Breast epithelium (tissue), 4 donors: ENCODE measurements at places on chromosomes 12 and 14. TPM values are rescaled to one million over a fixed set of nuclear protein-coding genes. Genes with fewer than 3 reads are reported as not detected.

DNA sequence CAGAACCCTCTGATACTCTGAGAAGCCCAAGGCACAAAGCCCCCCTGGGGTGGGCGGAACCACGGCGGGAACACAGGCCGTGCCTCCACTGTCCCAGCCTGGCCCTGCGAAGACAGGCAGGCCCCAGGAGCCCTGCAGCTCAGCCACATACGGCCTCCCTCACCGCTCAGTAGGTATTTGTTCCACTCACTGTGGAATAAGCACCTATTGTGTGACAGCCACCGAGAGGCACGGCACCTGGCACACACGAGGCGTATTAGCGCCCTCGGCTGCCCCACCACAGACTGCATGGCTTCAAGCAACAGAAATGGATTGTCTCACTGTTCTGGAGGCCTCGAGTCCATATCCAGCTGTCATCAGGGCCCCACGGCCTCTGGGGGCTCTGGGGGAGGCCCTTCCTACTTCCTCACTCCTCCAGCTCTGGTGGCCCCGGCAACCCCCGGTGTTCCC lies 66.3 kb downstream of the NCOR2 start:
- no peak for DNase-seq

DNA sequence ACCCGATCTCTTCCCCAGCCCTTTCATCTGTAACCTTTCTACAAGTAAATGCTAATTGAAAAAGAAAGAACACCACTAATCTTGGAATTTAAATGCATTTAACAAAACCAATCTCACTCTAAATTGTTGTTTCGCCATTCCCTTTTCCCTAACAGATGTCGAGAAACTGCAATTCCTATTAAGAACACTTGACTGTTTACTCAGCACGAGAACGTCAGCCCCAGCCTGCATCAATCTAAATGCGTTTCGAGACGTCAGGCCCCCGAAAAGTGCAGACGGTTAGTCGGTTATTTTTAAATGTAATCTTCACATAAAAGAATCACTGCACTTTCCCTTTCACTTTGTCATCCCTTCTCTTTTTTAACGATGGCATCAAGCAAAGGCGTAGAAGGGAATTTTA lies 837.6 kb downstream of the VRK1 start:
- no peak for DNase-seq

DNA sequence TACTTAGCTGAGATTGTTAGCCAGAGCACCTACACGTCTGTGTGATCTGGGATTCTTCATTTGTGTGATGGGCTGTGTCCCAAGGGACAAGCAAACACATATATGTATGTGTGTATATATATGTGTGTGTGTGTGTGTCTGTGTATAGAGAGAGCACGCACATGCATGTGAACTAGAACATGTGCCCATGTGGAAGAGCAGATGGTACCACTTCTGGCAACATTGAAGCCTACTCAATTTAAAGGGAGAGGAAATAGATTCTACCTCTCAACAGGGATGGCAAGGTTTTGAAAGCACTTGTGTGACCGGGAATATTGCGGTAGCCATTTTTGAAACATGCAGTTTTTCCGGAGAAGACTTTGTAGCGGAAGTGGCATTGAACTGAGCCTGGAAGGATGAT lies 1.4 kb downstream of the TOMM20L start:
- no peak for DNase-seq

- DNase-seq, result peak; percentile 55
Observed at GRCh38 chr14:92726135-92726932, 22.1 kb downstream of the LGMN start.

DNA sequence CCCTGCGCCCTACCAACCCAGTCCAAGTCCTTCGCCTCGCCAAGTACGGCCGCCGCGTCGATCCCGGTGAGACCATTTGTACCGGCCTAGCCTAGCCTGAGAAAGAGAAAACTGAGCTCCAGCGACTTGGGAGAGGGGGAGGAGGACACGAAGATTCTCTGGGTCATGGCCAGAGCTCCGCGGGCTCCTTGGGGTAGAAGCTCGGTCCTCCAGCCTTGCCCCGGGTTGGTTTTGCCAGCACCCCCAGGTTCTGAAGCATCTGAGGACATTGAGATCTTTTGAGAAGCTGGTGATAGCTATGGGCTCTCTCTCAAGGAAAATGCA lies 7.3 kb downstream of the LHX5 start:
- no peak for DNase-seq

DNA sequence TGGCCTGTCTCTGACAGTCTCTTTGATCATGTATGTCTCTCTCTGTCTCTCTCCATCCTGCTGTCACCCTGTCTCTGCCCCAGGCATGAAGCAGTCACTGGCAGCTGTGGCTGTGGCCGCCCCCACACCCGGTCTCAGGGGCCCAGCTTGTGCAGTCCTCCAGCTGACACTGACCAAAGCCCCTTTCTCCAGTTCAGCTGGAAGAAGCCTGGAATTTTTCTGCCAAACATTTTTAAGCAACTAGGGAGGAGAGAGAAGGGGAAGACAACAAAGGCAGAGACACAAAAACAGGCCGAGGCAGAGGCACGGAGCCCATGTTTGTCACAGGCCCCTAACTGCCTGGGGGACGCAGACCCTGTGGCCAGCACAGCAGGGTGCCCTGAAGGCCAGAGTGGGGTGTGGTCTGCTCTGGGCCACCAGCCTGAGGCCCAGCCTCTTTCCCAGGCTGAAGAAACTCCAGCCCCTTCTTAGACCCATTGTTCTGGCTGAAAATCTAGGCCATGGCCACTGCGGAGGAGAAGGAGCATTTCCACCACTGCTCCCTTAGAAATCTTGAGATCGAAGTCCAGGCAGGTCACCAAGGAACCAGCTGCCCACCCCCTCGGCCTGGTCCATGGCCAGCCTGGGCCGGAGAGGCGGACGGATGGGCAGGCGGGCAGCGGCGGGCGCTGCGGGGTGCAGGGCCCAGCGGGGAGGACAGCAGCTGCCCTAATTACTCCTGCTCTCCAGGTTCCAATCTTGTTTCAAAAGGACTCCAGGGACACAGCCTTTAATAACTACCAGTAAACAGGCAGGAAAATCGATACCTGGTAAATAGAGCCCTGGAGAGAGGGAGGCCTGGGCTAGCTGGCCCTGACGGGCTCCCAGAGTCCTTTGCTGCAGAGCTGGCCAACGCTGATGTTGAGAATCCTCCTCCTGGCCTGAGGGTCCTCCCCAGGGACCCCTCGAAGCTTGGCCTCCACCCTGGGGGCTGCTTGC lies 14.9 kb downstream of the DTX1 start:
- no peak for DNase-seq

Gene INHBC
- total RNA-seq, result not detected

- DNase-seq, result peak; percentile 66
Observed at GRCh38 chr12:45989721-45990467, 480 bp downstream of the SCAF11 start.

DNA sequence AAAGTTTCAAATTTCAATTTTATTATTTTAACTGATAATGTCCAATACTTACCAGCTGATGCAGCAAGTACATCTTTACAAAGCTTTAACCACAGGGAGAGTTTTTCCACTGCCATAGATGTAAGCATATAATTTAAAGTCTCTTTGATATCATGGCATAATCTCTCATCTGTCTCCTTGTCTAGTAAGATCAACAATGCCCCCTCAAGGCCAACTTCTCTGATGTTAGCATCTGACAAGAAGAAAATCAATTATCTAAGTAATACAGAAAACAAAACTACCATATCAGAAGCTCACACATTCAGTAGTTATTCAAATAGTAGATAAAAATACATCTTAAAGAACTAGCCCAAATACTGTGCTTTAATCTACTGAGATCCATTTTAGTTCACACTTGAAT lies 94.2 kb downstream of the HEATR5A start:
- no peak for DNase-seq

DNA sequence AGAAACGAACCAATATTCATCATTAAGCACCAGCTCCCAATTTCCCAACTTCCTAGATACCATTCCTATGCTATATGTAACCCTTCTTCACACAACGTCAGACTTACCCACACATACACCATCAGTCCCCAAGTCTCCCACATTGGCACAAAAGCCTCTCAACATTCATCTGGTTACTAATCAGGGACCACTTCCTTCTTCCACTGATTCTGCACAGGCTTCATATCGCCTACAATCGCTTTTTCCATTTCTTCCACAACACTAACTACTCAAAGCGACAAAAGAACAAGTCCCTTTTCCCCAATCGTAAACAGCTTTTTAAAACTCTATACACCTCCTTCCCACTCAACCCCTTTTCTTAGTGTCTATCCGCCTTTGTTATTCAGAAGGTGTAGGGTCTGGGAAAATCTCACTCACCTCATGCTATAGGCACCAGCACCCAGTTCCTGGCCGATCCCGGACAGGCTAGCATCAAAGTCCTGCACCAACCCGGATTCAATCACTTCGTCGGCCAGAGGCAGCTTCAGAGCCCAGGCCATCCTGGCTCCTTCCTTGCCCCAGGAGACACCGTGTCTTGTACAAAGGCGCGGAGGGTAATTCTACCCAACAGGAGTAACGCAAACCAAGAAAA lies 936 bp downstream of the TFCP2 start:
- no peak for DNase-seq

Gene HOXC12
- not detected for total RNA-seq

- DNase-seq, result no peak
Observed at GRCh38 chr12:57178213-57178612, 30.8 kb upstream of the LRP1-AS start.
